ENCODE measurements at places on chromosomes 11 and 22.

DNA sequence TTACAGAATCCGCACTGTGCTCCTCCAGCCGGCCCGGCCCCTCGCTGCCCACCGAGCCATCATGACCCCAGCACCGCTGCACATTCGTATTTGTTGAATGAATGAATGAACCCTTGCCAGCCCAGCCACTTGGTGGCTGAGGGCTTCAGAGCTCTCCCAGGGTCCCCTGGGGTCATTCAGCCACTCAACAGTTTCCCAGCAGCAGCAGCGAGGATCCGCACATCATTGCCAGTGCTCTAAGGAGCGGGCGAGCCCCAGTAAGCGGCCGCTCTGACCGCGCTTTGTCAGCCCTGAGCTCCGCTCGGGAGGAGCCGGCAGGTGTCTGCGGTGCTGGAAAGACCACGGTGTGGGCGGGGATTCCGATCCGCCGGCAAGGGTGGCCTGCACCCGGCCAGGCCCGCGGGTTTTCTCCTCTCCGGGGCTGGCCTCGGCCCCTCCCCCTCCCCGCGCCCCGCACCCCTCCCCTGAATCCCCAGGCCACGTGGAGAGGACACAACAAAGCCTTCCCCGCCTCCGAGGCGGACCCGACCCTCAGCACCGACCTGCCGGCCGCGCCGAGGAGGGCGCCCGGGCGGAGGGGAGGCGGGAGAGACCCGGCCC lies 563 bp downstream of the BID start:
- peak; percentile 81 for DNase-seq
- no peaks in the 10 kb centered on the region for H3K36me3 ChIP-seq
- peaks cover 20% of the 10 kb centered on the region for H3K4me1 ChIP-seq
- peak overlapping the region; percentile 71 for H3K4me3 ChIP-seq

DNA sequence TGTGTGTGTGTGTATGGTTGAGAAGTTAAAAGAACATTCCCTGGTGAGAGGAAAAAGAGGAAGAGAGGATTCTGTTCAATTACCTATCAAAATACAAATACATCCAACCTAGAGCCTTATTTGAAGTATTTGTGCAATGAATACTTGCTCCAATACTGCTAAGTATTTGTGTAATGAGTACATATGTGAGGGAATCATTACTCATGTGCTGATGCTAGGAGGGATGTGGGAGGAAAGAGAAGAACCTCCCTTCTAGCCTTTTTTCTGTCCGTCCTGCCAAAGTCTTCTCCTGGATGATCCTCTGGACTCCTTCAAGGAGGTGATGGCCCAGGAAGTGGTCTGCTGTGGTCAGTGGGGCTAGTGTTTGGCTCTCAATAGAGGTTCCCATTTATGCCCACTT lies 36.0 kb upstream of the ACCSL start:
- H3K4me3 ChIP-seq, result no peak overlapping the region
- H3K27me3 ChIP-seq, result no peaks in the 10 kb centered on the region
- no peaks in the 10 kb centered on the region for H3K4me1 ChIP-seq
- H3K36me3 ChIP-seq, result no peaks in the 10 kb centered on the region

DNA sequence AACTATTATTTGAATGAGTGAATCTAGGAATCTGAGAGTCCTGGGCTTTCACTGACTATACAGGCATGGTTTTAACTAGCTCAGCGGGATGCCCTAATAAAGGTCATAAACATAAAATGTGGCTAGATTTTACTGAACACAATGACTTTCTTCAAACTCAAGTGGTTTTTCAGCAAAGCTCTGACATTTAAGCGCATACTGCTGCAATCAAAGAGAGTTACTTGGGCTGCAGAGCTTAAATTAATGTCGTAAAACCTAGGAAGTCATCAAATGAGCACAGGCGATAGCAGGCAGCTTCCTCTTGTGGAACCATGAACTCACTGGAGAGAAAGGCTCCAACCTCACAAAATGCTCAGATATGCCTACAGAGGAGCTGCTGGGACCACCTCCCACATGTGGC lies 6.7 kb downstream of the CSNK2A3 start:
- no peak overlapping the region for H3K4me3 ChIP-seq
- no peaks in the 10 kb centered on the region for H3K4me1 ChIP-seq
- no peaks in the 10 kb centered on the region for H3K27me3 ChIP-seq

DNA sequence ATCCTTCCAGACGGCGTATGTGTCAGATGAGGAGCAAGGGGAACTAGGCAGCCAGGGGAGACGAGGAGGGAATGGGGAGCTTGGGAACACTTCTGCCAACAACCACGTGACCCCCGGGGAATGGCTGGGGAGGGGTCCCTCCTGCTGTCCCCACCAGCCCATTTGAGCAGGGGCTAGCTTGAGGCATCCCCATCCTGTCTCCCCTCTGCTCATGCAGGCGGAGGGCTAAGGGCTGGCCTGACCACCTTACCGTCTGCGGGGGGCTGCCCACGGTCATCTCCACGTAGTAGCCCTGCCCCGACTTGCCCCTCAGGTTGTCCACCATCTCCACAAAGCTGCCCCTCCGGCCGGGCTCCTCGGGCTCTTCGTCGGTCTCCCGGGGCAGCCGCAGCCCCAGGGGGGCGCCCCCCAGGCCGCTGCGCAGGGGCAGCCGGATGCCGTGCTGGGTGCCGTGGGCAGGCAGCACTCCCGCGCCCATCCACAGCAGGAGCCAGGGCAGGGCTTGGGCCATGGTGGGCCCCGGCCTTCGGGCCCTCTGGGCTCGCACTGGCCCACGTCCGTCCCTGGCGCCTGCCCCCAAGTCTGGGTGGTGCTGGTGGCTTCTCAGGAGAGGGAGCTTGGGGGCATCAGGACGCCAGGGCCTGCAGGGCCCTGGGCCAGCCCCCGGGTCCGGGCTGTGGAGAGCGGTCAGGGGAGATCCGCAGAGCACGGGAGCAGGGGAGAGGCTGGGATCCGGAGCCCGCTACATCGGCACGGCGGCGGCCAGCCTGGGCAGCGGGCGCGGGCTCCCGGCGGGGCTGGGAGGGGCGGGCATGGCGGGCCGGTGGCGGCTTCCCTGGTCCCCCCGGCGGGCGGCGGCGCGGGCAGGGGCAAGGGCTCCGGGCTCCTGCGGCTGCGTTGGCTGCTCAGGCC lies 515 bp downstream of the BACE1 start:
- H3K27ac ChIP-seq, result no peak overlapping the region
- peaks cover 7% of the 10 kb centered on the region for H3K27me3 ChIP-seq
- peaks cover 5% of the 10 kb centered on the region for H3K4me1 ChIP-seq
- H3K4me3 ChIP-seq, result peak overlapping the region; percentile 68

- DNase-seq, result no peak
- no peak overlapping the region for H3K4me3 ChIP-seq
- 0 out of 2 replicates have a peak, but pooled peaks cover 3% of the 10 kb centered on the region for H3K4me1 ChIP-seq
- no peak overlapping the region for H3K27ac ChIP-seq
These were observed 81.9 kb upstream of the WNT7B start for GRCh38 chr22:46058591-46059519.

- no peak overlapping the region for H3K4me3 ChIP-seq
- H3K36me3 ChIP-seq, result no peaks in the 10 kb centered on the region
- H3K4me1 ChIP-seq, result no peaks in the 10 kb centered on the region
These were observed 37.6 kb upstream of the SLC5A1 start for GRCh38 chr22:32005453-32005852.

DNA sequence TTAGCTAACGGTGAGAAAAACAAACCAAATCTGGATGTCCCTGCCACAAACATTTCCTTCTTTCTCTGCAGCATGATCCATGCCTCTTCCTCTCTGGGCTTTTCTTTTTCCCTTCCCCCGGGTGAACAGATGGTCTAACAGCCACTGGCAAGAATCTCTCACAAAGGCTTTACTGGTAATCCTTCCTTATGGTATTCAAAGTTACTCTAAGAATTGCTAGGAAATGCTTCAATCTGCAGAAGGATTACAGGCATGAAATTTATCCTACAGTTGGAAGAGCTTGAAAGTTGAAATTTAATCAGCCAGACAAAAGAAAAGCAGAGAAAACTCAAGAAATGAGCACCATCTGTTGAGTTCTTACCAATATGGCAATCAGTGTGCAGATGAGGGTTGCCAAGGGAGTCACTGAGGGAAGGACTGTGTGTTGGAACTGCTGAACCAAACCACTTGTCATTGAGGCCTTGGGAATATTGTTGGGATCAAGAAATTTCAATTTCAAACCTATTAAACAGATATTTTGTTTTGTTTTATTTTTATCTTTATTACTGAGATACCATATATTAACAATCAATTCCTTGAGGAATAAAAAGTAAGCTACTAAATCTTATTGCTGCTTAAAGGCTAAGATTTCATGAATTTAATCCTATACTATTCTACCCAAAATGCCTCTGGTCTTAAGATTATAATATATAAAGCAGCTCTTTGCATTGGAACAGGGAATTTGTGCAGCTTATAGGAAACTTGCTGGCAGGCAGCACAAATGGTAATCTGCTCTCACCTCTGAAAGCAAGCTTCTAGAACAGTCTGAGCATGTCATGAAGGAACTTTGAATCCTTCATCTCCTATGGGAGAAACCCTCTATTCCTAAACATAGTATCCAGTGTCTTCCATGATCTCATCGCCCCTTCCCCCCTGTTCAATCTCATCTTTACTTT lies 29.7 kb upstream of the NDUFC2 start:
- no peak for DNase-seq
- no peaks in the 10 kb centered on the region for H3K27me3 ChIP-seq

DNA sequence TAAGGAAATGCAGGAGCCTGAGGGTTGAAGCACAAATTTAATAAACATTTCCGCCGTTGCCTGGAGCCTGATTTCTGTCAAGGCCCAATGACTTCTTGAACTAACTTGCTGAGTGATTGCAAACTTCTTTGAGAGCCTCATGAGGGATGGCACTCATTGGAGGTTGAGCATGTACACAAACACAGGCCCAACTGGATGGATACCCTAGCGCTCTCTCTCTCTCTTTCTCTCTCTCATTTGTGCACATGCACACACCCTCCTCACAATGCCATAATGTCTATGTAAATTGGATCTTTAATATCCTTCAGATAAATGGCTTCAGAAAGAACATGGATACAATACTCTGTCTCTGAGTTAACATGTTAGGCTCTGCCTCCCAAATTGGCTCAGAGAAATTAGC lies 597.7 kb upstream of the CADM1 start:
- DNase-seq, result no peak
- H3K4me1 ChIP-seq, result no peaks in the 10 kb centered on the region
- peaks cover 11% of the 10 kb centered on the region for H3K27me3 ChIP-seq
- H3K27ac ChIP-seq, result no peak overlapping the region
- no peak overlapping the region for H3K4me3 ChIP-seq

DNA sequence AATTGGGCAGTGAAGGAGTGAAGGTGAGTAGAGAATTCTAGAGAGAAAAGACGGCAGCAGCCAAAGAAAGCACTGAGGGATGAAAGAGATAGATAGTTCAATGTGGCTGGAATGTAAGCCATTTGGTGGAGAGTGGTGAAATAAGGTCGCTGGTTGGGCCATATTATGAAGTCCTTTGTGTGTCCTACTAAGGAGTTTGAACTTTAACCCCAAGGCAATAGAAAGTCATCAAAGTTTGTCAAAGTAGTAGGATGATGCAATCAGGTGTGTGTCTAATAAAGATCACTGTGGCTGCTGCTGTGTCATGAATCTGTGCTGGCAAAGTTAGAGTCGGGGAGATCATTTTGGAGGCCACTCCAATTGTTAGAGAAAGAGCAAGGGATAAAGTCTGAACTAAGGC lies 18.7 kb downstream of the RNF121 start:
- DNase-seq, result no peak
- no peak overlapping the region for H3K4me3 ChIP-seq
- no peaks in the 10 kb centered on the region for H3K27me3 ChIP-seq
- no peak overlapping the region for H3K27ac ChIP-seq

DNA sequence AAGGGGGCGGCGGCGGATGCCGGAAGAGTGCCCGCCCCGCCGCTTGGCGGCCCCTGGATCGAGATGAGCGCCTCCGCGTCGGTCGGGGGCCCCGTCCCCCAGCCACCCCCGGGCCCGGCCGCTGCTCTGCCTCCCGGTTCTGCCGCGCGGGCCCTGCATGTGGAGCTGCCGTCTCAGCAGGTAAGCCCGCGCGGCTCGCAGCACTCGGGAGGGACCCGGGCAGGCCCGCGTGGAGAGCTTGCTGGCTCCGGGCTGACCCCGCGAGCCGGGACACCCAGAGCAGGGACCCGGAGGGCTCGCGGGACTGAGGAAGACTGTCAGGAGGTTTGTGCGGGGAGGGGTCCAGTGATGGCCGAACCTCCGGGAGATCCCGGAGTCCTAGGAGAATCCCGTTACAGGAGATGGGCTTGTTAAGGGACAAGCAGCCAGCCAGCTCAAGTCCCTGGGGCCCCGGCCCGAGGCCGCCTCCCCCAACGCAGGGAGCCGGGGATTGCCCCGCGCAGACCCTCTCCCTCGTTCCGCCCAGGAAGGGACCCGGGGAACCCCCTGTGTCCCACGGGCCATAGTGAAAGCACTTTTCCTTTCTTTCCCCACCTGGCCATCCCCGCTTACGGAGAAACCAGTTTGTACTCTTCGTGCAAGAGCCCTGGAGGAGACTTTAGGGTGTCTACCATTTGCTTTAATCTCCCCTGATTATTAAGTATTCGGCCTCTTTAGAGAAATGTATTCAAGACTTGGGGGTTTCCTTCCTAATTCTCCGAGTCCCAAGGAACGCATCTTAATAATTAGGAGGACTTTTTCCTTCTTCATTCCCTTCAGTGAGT lies 547 bp downstream of the UVRAG start:
- no peak overlapping the region for H3K27ac ChIP-seq
- peak overlapping the region; percentile 96 for H3K4me3 ChIP-seq
- H3K36me3 ChIP-seq, result no peaks in the 10 kb centered on the region
- DNase-seq, result no peak

GRCh38 chr11:26297189-26297975 lies 34.5 kb upstream of the ANO3 start:
- H3K36me3 ChIP-seq, result no peaks in the 10 kb centered on the region
- H3K4me1 ChIP-seq, result no peaks in the 10 kb centered on the region
- no peak overlapping the region for H3K27ac ChIP-seq
- DNase-seq, result no peak
